Mammary epithelial cell (primary cell): ENCODE measurements at places on chromosomes 2 and 18. TPM values are rescaled to one million over a fixed set of nuclear protein-coding genes. Genes with fewer than 3 reads are reported as not detected.

The REEP1 gene
- polyA plus RNA-seq, result 0.09 TPM

The TMEM178A gene
- 0.17 TPM for polyA plus RNA-seq

- DNase-seq, result no peak
Observed at GRCh38 chr18:64100116-64100922, 48.6 kb downstream of the LINC00305 start.

- no peak for DNase-seq
Observed at GRCh38 chr2:56729212-56729611, 545.4 kb downstream of the CCDC85A start.

DNA sequence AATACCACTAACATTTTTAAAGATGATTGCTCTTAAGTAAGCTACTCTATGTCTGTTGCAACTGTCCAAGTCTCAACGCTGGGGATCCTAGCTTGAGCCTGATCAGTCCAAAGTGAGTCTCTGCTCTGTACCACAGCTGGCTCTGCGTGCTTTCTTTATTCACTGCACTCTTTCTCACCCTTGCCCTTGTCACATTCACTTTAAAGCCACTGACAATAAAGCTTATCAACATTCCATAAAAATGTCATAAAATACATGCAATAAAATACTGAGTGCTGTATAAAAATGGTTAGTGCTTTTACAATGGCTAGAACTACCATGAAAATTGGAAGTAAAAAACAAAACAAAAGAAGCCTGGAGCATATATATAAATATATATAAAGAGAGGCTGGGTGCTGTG is 45.5 kb upstream of the LRRTM4 start:
- no peak for DNase-seq

- no peak for DNase-seq
Observed at GRCh38 chr18:2002151-2002550, 569.2 kb downstream of the METTL4 start.

GRCh38 chr2:28751956-28752630 is 463 bp downstream of the PPP1CB start:
- peak; percentile 12 for DNase-seq

DNA sequence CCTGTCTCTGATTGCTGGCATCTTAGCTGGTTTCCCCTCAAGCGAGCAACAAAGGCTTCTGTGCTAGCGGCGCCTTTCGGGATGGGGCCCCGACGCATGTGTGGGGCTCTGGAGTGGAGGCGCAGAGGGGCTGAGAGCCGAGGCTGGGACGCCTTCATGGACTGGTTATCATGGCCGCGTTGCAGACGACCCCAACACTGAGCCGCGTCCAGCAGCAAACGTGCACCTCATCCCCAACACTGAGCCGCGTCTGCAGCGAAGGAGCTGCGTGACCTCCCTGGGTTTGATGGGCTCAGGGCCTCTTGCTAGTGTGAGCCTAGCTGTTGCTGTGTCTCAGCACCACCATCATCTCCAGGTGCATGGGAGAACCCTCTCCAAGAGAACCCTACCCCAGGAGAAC is 123.7 kb upstream of the CTDP1 start:
- DNase-seq, result no peak

DNA sequence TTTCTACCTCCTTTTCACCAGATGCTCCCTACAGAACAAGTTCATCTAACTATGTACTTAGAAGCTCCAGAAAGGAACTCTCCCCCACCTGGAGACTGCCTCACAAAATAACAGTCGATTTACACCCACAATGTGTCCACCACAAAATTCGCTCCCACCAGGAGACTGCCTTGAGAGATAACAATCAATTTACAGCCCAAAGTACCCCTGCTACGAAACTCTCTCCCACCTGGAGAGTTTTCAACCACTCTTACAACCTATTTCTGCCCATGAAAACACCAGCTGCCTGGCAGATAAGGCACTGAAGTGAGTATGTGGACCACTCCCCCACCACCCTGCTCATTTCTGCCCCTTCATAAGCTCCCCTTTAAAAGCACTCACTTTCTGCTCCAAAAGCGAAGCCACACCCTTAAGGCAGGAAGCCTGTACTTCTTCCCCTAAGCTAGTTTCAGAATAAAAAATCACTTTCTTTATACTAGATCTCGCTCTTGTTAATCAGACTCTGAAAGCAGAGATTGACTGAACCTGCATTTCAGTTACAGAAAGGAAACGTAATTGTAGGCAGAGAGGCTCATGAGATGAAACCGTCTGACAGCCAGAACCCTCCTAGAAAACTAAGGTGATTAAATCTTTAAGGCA is 94.4 kb upstream of the RBBP8 start:
- no peak for DNase-seq
